ENCODE measurements at places on chromosomes 7 and 10.

DNA sequence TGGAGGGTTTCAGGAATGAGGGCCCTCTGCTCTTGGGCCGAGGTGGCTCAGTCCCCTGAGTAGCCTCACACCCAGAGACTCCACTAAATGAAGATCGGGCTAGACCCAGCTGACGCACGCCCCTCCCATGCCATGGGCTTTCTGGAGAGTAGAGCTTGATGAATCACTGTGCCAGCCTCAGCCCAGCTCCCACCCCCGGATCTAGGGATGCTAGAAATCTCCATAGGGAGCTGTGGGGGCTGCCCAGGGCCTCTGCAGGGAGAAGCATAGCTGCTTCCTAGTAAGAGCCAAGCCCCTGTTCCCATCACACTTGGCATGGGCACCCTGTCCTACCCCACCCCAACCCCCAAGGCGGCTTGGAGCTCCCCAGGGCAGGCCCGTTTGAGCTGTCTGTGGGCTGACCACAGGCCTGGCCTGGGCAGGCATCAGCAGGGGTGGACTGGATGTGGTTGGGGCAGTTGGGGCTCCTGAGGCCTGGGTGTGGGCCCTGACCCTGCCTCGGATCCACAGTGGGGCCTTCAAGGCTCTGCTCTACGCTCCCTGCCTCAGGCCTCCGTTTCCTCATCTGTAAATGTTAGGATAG is 121.2 kb downstream of the ZMIZ1 start:
- no peak for DNase-seq

DNA sequence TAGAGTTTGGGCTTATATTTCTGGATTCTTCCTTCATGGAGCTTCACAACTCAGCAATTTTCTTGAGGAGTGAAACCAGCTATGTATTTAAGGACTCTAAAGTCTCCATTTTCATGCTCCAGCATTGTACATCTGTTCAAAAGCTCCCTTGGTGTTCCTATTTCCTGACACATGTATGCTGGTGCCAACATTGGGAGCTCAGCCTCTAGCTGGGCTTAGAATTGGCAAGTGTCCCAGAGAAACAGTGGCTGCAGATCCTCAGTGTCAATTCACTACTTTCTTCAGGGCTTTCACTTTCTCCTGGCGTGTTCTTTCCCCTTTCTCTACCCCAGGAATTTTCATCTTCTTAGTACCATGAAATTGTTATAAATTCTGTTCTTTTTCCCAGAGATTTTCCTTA is 103.1 kb downstream of the ZNF467 start:
- DNase-seq: no peak

- DNase-seq: no peak
Observed at GRCh38 chr7:42103020-42103419, 134.0 kb downstream of the GLI3 start.

DNA sequence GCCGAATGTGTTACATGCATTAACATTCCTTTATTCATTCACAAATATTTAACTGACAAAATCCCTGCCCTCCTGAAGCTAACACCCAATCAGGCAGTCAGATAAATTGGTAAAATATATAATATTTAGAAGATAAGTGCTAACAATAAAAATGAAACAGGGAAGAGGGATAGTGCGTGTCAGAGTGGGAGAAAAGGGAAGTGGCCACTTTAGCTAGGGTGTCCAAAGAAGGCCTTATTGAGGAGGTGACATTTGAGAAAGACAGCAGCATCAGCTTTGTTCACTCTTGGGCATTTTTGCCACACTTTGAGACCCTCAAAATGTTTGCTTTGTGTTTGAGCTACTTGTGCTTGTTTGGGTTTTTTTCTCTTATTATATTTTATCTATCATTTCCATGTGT is 317.8 kb downstream of the SNX13 start:
- DNase-seq: no peak

- DNase-seq: no peak
Observed at GRCh38 chr7:11035661-11036060, 62.0 kb downstream of the PHF14 start.

DNA sequence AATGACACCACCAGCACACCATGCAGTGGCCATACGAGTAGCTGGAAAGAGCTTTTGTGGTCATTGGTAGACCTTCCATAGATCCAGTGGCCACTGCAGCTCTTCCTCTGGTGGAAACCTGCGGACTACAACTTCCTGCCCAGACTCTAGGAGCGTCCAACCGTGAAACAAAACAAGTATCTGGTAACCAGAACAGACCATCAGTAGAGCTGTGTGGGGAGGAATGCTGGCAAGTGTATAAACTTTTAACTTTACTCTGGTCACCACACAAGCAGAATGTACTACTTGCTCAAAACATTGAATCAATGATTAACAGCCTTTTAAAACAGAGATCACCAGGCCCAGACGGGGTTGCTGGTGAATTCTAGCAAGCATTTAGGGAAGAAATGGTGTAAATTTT is 154.7 kb upstream of the DGKB start:
- no peak for DNase-seq

GRCh38 chr7:45082031-45082830 is 6.5 kb downstream of the NACAD start:
- no peak for DNase-seq

DNA sequence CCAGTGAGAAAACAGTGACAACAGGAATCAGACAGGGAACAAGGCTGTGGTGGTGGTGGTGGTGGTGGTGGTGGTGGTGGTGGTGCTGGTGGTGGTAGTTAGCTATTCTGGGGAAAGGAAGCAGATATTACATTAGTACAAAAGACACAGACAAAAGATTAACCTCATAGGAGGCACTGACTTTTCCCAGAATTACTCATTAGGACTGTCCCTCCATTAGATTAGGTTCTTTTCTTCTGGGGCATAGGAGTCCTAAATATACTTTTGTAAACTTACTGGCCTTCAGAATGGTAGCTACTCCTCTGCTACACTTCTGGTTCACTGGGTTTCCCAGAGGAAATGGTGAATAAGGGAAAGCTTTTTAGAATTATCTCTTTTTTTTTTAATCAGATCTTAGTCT is 156.6 kb upstream of the SEMA3D start:
- no peak for DNase-seq

GRCh38 chr7:22849662-22850061 is 27.0 kb upstream of the TOMM7 start:
- no peak for DNase-seq

- no peak for DNase-seq
Observed at GRCh38 chr10:129163531-129163930, 303.5 kb upstream of the MGMT start.

DNA sequence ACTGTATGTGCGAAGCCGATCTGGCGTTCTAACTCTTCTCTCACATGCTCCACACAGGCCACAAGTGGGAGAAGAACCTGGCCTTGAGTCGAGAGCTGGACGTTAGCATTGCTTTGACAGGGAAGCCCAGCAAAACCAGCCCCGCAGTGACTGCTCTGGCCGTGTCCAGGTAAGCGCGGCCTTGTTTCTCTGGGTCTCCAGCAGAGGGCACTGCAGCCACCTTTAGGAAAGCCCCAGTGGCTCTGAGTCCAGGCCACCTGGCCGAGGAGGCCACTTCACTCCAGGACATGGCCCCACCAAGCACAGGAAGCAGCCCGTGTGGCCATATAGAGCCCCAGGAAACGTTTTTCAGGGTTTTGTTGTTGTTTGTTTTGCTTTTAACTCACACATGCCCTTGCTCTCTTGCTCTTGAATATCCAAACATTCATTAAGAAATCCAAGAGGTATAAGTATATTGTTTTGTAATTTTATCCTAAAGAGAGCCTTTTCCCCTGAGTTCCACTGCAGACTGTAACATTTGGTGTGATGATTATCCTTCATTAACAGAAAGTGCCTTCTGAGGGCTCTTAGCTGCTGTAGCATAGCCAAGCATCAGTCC is 41.8 kb upstream of the LRRC18 start:
- DNase-seq: no peak

- no peak for DNase-seq
Observed at GRCh38 chr7:39683216-39683845, 60.0 kb downstream of the RALA start.

GRCh38 chr7:3937146-3937545 is 636.1 kb downstream of the SDK1 start:
- DNase-seq: no peak

DNA sequence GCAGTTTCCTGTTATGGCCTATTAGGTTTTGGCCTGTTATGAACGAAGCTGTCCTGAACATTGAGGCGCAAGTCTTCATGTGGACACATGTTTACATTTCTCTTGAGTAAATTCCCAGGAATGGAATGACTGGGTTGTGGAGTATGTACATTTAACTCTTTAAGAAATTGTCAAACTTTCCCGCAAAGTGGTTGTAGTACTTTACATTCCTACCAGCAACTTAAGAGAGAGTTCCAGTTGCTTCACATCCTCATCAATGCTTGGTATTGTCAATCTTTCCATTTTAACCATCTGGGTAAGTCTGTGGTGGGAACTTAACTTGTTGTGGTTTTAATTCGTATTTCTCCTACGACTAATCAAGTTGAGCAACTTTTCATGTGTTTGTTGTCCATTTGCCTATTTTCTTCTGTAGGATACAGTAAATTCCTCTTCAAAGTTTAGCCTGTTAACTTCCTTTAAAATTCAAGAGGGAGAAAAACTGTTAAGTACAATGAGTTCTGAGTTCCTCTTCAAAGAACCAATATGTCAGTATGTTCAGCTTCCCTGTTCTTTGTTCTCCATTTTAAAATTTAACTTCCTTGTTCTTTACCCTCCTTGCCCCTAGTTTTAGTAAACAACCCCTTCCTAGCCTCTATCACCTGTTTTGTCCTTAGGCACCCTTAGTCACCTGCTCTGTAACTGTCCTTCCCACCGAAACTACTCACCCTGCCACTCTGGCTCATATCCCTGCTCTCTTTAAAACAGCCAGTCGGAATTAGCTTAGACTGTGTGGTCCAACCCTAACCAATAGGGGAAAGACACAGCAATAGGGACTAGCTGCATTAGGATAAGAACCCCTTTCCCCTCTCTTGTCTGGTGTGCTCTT is 74.0 kb downstream of the FAM241B start:
- DNase-seq: no peak

- DNase-seq: no peak
Observed at GRCh38 chr10:131703941-131704340, 196.9 kb upstream of the PPP2R2D start.

GRCh38 chr10:110686949-110687348 is 42.8 kb downstream of the RBM20 start:
- no peak for DNase-seq

DNA sequence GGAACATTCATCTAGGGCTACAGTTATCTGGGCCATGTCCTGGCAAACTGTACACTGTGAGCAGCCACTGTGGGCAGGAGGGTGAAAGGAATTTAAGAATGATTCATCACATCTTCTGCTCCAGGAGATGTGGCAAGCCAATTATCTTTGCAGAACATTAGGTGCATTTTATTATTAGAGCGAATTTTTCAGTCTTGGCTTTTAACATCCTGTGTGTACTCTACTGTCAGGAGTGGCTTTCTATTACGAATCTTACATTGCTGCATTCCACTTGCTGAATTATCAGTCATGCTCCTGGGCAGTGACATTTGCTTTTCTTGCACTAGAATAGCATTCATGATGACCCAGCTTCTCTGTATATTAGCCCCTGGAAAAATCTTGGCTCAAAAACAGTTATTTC is 109.2 kb upstream of the TARP start:
- no peak for DNase-seq

GRCh38 chr10:124262234-124262865 is 156.4 kb downstream of the OAT start:
- no peak for DNase-seq

- DNase-seq: no peak
Observed at GRCh38 chr7:68381731-68382130, 1216.5 kb upstream of the AUTS2 start.

GRCh38 chr10:62870866-62871265 is 54.7 kb upstream of the EGR2 start:
- DNase-seq: no peak

DNA sequence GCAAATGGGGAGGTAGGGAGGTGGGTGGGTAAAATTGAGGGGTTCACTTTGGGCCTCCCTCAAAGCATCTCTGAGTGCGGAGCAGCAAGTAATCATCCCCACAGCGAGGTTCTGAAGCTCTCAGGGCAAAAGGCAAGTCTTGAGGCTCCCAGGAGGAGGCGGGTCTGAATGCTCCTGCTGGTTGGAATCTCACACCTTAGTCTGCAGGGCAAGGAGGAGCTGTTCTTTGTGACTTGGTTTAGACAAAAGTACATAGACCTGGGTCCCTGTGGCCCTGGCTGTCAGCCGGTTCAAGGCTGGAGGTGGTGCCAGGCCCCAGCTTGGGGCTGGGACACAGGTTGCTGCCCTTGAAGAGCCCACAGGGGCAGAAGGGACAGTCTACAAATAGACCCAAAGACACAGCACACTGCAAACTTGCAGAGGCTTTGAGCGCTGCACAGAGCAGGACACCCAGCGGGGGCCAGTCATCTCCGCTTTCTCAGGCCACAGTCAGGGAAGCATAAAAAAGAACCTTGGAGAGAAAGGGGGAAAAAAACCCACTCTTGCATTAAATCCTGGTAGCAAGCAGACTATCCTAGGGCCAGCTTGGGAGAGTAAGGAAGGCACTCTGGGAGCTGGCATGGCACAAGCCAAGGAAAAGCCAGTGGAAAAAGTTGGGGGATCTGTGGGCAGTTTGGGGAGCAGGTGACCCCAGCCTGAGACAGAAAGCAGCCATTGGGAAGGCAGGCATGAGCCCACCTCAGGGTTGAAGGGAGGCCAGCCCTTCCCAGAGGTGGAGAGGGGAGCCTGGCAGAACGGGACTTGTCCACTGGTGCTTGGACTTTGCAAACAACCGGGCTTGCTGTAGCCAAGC is 926 bp upstream of the C10orf71 start:
- no peak for DNase-seq

DNA sequence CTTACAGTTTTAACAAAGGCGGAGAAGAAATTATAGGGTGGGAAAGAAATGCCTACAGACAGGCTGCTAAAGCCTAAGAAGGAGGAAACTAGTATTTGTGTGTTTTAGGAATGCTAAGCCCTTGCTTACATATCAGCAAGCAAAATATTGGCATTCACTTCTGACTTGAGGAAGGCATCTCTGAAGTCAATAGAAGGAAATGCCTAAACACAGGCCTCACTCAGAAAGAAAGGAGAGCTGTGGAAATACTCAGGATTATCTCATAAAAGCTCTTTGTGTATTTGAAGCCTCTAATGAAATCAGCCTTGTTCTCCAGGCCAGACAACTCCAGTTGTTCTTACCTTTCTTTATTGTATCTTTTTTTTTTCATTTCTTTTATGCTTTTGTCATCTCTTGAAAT is 158.0 kb downstream of the AUTS2 start:
- DNase-seq: no peak

DNA sequence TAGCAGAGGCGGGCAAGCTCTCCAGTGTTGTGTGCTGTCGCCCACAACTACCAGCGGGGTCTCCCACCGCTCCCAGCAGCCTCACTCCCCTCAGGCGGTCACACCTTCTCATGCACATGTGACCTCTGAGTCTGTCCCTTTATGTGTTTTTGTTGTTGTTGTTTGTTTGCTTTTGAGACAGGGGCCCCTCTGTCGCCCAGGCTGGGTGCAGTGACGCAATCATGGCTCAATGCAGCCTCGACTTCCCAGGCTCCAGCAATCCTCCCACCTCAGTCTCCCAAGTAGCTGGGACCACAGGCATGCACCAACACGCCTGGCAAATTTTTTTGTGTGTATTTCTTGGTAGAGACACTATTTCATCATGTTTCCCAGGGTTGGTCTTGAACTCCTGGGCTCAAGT is 1.5 kb downstream of the CPSF4 start:
- no peak for DNase-seq

GRCh38 chr10:51266496-51266895 is 192.2 kb downstream of the PRKG1 start:
- no peak for DNase-seq

GRCh38 chr10:88759366-88760101 is at the start of gene LIPN:
LIPN (plus strand) TSS chr10:88760020; CDS start chr10:88761406, 1,386 bp downstream.
- no peak for DNase-seq
